ENCODE measurements at places on chromosomes 1 and 21.

DNA sequence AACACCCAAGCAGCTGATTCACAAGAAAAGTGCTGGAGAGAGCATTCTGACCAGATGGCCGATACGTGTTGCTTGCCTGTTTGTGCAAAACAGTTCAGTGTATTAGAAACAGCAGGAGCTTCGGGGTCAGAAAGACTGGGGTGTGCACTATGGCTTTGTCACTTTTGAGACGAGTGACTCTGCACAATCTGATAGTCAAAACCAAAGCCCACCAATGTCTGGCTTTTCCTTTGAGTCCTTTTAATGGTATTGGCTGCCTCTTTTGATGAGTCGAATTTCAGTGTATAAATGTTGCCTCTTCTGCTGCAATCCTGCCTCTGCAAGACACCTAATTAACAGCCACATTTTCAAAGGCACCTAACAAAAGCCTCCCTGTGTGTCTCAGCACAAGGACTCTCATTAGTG is 444.6 kb downstream of the AJAP1 start:
- DNase-seq, result no peak

GRCh38 chr1:244304656-244305055 is 147.1 kb downstream of the ADSS2 start:
- no peak for DNase-seq

DNA sequence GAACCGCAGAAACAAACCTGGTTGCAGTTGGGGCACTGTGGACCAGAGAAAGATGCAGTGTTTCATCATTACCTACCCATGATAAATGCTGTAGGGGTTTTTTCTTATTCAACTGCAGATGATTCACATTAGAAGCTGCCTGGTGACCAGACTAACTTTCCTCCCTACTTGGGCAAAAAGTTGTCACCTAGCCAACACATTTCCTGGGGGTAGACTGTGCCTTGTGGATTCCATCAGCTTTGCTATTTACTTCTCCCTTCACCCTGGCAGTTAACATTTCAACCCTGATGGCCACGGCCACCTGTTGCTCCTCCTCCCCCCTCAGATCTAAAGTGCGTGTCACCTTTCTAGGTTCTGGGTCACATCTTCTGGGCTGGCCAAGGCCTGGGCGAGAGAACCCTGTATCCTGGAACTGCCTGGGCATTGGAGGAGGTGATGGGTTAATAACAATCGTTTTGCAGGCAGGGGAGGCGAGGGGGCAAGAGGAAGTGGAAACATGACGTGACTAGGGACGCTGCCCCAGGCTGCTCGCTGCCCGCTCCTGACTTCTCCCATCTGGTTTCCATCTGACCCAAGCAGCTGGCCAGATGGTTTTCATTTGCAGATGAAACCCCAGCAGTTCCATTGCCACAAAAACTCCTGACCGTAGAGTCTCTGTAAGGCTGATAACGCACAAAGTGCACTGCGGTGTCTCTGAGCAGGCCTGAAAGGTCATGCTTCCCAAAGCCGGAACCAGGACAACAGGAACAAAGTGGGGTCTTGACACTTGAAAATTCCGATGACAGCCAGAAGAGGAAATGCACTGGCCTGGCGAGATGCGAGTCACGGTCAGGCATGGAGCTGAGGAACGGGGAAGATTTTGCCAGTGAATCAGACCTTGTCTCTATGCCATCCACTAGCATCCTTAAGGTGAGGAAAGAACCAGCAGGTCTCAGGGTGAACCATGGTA is 36.6 kb downstream of the CAPZB start:
- no peak for DNase-seq

GRCh38 chr1:32892368-32893197 is 6.3 kb downstream of the HPCA start:
- peak; percentile 77 for DNase-seq

DNA sequence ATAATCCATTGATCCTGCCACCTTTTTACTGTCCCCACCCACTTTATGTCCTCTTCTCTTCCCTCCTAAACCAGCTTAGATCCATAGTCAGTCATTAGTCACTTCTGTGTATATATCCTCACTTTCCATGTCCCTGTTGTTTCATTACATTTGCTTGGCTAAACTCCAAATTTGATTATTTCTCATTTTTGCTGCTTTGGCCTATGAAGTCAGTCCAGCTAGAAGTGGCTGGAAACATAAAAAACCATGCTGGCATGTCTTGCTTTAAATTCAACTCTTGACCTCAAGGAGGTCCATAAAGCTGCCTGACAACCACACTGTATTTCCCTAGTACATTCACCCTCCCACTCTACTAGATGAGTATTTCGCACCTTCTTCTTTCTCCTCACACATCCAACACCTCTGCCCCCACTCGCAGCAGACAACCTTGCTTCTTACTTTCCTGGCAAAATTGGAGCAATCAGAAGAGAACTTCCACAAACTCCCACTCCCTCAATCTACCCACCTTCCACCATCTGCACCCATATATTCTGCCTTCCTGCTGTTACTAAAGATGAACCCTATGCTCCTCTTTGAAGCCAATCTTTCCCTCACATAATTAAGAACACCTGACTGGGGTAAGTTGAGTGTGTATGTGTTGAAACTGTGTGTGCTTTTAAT is 72.1 kb downstream of the ZNF648 start:
- DNase-seq, result no peak

GRCh38 chr1:29397981-29398380 is 161.7 kb downstream of the PTPRU start:
- no peak for DNase-seq
